PC-3 (cell line): ENCODE measurements at places on chromosomes 3 and 15. TPM values are rescaled to one million over a fixed set of nuclear protein-coding genes. Genes with fewer than 3 reads are reported as not detected.
A peak's percentile ranks its signal among the peaks of the same experiment; 100 is the strongest.

TRIM42 gene
- total RNA-seq: not detected in 2 replicates

IGDCC3 gene
- not detected in 2 replicates for total RNA-seq

PIF1 gene
- 43.5 and 45.3 TPM in 2 replicates for total RNA-seq

PCLAF gene
- 34.7 and 52.4 TPM in 2 replicates for total RNA-seq

DPPA4 gene
- total RNA-seq: not detected in 2 replicates

KIF7 gene
- total RNA-seq: 18.8 and 27.2 TPM in 2 replicates

NPAP1 gene
- not detected in 2 replicates for total RNA-seq

SPG21 gene
- total RNA-seq: 53.0 and 53.8 TPM in 2 replicates

EOMES gene
- 0.29 and 0.47 TPM in 2 replicates for total RNA-seq

- DNase-seq: no peak
Observed at GRCh38 chr3:45716790-45717336, 27.7 kb downstream of the SACM1L start.

GRCh38 chr3:187264021-187264420, 27.5 kb downstream of the MASP1 start:
- peak; percentile 80 for DNase-seq

GRCh38 chr3:111749171-111750170, 109.6 kb upstream of the PHLDB2 start:
- DNase-seq: no peak

- DNase-seq: no peak
Observed at GRCh38 chr15:42729409-42729808, 7.5 kb downstream of the CDAN1 start.

GRCh38 chr15:45653702-45654424, 19.0 kb downstream of the SQOR start:
- DNase-seq: no peak

DNA sequence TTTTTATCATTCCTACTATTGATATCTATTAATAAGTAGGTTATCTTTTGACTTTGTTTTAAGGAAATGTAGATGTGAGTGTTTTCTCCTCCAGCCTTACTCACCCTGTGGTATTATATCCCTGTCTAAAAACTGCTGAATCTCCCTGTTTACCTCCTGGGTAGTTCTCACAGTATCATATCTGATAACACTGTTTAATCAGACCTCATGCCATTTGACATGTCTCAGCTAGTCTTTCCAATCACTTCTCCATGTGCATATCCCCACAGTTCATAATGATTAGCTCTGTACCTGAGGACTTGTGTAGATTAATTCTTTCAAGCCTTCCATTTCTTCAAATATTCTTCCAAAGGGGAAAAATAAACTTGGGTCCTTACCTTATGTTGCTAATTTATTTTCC, 30.7 kb downstream of the DUOX2 start:
- no peak for DNase-seq

- DNase-seq: no peak
Observed at GRCh38 chr3:31802981-31803740, 177.9 kb downstream of the OSBPL10 start.

DNA sequence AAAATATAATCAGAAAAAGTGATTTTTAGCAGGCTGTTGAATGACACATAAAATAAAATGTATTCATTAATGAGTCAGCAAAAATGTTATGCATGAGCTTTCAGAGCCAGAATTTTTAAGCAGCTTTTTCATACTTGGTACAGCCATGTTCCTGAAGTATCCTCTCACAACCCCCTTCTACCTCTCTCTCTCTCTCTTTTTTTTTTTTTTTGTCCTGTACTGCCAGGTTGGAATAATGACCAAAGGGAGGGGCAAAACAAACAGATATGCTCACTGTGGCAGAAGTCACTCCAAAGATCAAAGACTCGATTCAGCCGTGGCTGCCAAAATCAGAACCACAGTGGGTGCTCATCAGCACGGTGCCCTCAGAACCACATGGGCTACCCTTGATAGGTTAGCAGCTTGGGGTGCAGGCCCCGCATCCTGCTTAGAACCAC, 383.0 kb downstream of the ZBTB20 start:
- DNase-seq: peak; percentile 12

DNA sequence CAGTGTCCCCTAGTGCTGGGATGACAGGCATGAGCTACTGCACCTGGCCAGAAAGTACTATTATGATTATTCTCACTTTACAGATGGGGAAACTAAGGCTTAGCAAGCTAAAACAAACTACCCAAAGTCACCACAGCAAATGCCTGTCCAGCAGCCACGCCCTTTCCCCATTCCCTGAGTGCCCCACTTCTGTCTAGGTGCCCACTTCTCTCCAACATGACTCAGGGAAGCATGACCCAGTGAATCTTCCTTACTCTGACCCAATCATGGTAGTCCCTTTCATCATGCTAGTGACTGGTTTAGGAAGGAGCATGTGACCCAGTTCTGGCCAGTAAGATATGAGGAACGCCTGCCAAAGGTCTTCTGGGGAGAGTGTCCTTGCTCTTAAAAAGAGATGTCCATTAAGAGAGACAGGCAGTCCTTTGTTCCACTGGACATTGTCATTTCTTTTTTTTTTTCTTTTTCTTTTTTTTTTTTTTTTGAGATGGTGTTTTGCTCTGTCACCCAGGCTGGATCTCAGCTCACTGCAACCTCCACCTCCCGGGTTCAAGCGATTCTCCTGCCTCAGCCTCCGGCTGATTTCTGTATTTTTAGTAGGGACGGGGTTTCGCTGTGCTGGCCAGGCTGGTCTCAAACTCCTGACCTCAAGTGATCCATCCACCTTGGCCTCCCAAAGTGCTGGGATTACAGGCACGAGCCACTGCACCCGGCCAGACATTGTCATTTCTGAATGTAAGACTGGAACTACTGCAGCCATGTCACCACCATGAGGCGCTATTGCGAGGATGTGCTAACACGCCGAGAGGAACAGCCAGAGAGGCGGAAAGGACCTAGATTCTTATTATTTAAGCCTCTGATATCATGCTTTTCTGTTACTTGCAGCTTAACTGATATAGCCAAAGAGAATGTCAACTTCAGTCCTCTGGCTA, 19.8 kb downstream of the MEGF11 start:
- DNase-seq: no peak

DNA sequence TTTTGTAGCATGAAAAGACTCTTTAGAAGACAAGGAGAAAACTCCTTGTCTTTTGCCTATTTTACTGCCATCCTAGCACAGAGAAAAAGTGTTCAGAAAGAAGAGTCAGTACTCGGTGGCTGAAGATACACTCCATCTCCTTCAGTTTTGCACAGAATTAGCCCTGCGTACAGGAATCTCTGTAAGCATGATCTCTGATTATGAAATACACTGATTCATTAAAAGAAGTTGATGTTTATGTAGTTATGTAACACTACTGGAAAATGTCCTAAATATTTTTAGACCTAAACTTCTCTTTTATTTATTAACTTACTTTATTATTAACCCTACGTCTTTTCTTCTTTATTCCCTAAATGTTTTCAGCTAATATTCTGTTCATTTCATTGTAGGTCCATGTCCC, 138.4 kb downstream of the LEKR1 start:
- DNase-seq: no peak

GRCh38 chr3:197882586-197882985, 67.4 kb upstream of the RPL35A start:
- DNase-seq: no peak
